ENCODE measurements at places on chromosomes 1 and 21. TPM values are rescaled to one million over a fixed set of nuclear protein-coding genes. Genes with fewer than 3 reads are reported as not detected.

The CBR3 gene
- 13.0 TPM for total RNA-seq

The CCDC181 gene
- total RNA-seq: 0.48 TPM

The TRPM2 gene
- total RNA-seq: 15.8 TPM

The GBP2 gene
- total RNA-seq: 123 TPM

The MYBPH gene
- not detected for total RNA-seq

The BSND gene
- not detected for total RNA-seq

The C1orf52 gene
- total RNA-seq: 25.8 TPM

- H3K4me3 ChIP-seq: no peak overlapping the region
- no peak overlapping the region for H3K27ac ChIP-seq
- no peaks in the 10 kb centered on the region for H3K4me1 ChIP-seq
- no peaks in the 10 kb centered on the region for H3K36me3 ChIP-seq
Measured at GRCh38 chr1:8382608-8383505, 64.9 kb downstream of the SLC45A1 start.

DNA sequence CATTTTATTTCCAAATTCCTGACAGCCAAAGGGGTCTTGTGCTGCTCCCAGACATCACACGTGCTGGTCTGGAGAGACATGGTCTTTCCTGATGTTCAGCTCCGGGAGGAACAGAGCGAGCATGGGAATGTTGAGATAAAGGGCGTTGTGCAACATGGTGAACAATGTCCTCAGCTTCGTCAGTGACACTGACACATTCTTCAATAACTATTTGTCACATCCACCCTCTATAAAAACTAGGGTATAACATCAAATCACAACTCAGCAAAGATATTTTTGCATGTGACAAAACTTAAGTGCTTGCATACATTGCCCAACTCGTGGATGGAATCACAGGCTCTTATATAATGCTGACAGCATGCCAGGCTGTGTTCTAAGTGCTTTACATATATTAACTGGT, 42.4 kb upstream of the GRHL3 start:
- no peak overlapping the region for H3K4me3 ChIP-seq
- DNase-seq: no peak
- H3K27ac ChIP-seq: no peak overlapping the region
- no peaks in the 10 kb centered on the region for H3K36me3 ChIP-seq
- no peaks in the 10 kb centered on the region for H3K4me1 ChIP-seq

- no peak for DNase-seq
- no peaks in the 10 kb centered on the region for H3K27me3 ChIP-seq
- no peaks in the 10 kb centered on the region for H3K36me3 ChIP-seq
- H3K4me1 ChIP-seq: no peaks in the 10 kb centered on the region
Measured at GRCh38 chr1:160421881-160422280, 21.5 kb downstream of the VANGL2 start.

- H3K36me3 ChIP-seq: no peaks in the 10 kb centered on the region
- DNase-seq: no peak
- H3K4me3 ChIP-seq: no peak overlapping the region
- H3K27me3 ChIP-seq: no peaks in the 10 kb centered on the region
- H3K4me1 ChIP-seq: no peaks in the 10 kb centered on the region
Measured at GRCh38 chr1:49102752-49103151, 326.1 kb upstream of the BEND5 start.

DNA sequence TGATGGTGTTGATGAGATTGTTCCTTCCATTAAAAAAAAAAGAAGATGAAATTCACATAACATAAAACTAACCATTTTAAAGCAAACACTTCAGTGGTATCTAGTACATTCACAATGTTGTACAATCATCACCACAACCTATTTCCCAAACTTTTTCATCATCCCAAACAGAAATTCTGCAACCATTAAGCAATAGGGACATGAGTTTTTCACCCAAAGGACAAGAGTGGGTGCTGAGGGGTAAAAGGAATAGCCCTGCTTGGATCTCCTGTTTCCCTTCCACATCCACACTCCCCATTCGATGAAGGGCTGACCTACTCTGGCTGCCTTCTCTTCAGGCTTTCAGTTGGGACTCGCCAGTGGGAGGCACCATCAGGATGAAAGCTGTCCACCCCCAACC, 59.3 kb downstream of the SLC9A1 start:
- no peak for DNase-seq
- H3K27ac ChIP-seq: no peak overlapping the region
- no peaks in the 10 kb centered on the region for H3K4me1 ChIP-seq
- no peaks in the 10 kb centered on the region for H3K27me3 ChIP-seq

GRCh38 chr1:30095451-30096025, 627.8 kb downstream of the MATN1 start:
- DNase-seq: no peak
- H3K36me3 ChIP-seq: no peaks in the 10 kb centered on the region
- H3K27ac ChIP-seq: no peak overlapping the region
- H3K4me3 ChIP-seq: no peak overlapping the region
